ENCODE measurements at places on chromosomes 11 and 22. TPM values are rescaled to one million over a fixed set of nuclear protein-coding genes. Genes with fewer than 3 reads are reported as not detected.

DNA sequence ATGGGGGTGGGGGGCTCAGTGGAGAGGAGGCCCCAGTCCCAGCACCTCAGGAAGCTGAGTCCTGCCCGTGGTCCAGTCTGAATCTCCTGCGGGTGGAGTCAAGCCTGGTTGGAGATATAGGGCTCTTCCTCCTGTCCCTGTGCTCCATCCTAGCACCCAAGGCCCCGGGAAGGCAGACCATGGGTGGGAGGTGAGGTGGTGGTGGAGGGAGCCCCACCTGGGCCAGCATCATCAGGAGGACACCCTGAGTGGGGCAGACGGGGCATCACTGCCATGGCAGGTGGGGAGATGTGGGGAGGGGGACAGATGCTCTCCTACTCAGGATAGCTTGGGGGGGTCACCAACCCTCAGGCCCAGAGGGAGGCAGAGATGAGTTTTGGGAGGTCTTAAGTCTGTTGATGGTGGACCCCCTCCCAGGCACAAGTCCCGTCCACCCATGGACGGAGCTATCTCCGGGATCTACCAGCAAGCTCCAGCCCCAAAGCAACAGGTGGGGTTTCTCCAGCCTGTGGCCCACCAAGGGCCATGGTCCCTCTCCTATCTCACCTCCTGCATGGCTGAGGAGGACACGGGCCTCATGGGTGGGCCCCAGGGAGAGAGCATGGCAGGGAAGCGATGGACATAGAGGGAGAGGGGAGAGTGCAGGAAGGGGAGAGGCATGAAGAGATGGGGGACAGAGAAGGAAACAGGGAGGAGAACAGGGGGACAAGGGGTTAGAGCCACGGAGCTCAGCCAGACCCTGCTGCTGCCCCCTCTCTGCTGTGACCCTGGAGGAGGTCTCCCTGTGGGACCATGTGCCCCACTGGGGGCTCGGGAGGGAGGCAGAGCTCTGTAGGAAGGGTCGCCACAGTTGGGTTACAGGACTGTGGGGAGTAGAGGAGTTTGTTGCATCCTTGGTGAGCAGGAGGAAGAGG is 1.3 kb downstream of the MRGPRE start:
- H3K36me3 ChIP-seq = no peaks in the 10 kb centered on the region
- H3K4me3 ChIP-seq = no peak overlapping the region

GRCh38 chr22:40648386-40648785 is 11.9 kb upstream of the MRTFA start:
- H3K4me3 ChIP-seq = no peak overlapping the region
- H3K27me3 ChIP-seq = no peaks in the 10 kb centered on the region
- H3K36me3 ChIP-seq = no peaks in the 10 kb centered on the region
- H3K4me1 ChIP-seq = peaks cover 5% of the 10 kb centered on the region

GRCh38 chr11:7245341-7245740 is 6.4 kb upstream of the SYT9 start:
- H3K27me3 ChIP-seq = no peaks in the 10 kb centered on the region
- H3K4me3 ChIP-seq = no peak overlapping the region
- no peak overlapping the region for H3K27ac ChIP-seq
- no peak for DNase-seq
- H3K4me1 ChIP-seq = no peaks in the 10 kb centered on the region

GRCh38 chr11:116412118-116412889 is 360.5 kb downstream of the BUD13 start:
- no peaks in the 10 kb centered on the region for H3K4me1 ChIP-seq
- no peak overlapping the region for H3K4me3 ChIP-seq
- H3K27ac ChIP-seq = no peak overlapping the region
- H3K27me3 ChIP-seq = no peaks in the 10 kb centered on the region
- DNase-seq = no peak
- H3K36me3 ChIP-seq = no peaks in the 10 kb centered on the region

- no peak for DNase-seq
- no peak overlapping the region for H3K4me3 ChIP-seq
- no peaks in the 10 kb centered on the region for H3K4me1 ChIP-seq
- H3K36me3 ChIP-seq = peaks cover 7% of the 10 kb centered on the region
- H3K27ac ChIP-seq = no peak overlapping the region
Observed at GRCh38 chr22:49862496-49862776, 8.8 kb downstream of the ZBED4 start.

DNA sequence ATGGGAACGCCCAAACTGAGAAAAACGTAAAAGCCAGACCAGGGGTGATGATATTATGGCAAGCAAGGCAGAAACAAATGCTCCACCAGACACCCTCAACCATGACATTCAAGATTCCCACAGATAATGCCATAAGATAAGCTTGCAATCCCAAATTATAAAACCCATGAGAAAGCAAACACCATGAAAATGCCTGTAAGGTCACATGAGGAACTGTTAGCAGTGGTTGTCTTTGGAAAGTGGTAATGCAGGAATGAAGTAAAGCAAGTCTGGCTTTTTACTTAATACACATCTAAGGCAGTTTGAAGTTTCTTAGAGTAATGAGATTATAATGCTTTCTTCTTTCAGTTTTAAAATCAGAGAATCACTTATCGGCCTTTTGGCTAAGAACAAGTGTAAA is 111.0 kb downstream of the MN1 start:
- DNase-seq = no peak
- peaks cover 7% of the 10 kb centered on the region for H3K4me1 ChIP-seq
- H3K27ac ChIP-seq = no peak overlapping the region
- no peaks in the 10 kb centered on the region for H3K27me3 ChIP-seq
- no peak overlapping the region for H3K4me3 ChIP-seq

DNA sequence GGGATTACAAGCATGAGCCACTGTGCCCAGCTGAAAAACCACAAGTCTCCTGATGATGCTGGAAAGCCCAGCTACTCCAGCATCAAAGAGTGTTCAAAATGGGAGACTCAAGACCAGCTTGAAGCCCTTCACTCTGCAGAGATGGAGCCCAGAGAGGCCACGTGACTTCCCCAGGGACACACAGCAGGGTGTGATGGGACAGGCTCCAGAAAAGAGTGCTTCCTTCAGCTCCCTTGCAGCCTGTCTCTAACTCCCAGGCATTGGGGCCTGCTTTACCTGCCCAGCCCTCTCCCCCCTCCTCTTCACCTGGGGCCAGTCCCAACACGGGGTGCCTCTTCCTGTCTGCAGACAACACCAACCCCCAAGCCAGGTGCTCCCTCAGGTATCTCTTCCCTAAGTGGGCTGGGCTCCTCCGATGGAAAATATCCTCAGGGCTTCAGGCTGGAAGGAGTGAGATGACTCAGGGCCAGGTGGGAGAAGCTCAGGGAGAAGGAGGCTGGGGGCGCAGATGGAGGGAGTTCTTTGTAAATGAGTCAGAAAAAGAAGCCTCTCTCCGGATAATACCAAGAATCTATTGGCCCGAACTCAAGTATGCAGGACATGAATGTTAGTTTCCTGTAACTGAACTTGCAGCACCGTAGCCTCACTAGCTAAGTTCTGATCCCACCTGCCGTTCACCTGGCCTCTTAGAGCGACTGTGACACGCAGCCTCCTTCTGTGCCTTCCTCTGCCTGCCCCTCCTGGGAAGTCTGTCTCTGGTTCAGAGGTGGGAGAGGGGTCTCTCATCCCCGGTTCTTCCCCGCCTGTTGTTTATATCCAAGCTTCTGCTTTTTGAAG is 326.6 kb downstream of the MN1 start:
- DNase-seq = no peak
- no peak overlapping the region for H3K27ac ChIP-seq
- H3K4me3 ChIP-seq = no peak overlapping the region
- no peaks in the 10 kb centered on the region for H3K36me3 ChIP-seq

DNA sequence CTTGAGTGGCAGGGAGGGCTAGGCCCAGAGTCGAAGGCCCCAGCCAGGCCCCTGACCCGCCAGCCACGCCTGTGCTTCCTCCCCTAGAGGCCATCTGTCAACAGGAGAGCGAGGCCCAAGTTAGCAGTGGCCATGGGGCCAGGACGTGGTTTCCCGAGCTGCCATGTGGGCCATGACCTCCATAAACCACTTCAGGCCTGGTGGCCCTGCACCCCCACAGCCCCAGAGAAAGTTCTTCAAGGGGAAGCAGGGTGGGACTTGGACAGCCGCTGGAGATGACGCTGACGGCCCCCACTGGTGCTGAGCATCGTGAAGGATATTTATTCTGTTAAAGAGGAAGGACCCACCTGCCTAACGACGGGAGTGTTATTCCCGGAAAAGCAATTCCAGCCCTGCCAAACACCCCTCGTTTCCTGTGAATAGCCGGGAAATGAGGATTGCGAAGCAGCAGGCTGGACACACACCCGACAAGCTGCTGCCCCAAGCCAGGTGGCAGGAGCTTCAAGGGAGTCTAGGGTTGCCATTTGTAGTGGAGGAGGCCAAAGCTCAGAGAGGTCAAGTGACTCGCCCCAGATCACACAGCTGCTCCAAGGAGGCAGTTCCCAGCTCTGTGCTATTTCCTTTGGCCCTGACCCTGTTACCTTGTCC is 12.8 kb downstream of the PRR5 start:
- no peaks in the 10 kb centered on the region for H3K36me3 ChIP-seq
- DNase-seq = no peak
- H3K27me3 ChIP-seq = no peaks in the 10 kb centered on the region
- no peak overlapping the region for H3K27ac ChIP-seq
- no peak overlapping the region for H3K4me3 ChIP-seq

DNA sequence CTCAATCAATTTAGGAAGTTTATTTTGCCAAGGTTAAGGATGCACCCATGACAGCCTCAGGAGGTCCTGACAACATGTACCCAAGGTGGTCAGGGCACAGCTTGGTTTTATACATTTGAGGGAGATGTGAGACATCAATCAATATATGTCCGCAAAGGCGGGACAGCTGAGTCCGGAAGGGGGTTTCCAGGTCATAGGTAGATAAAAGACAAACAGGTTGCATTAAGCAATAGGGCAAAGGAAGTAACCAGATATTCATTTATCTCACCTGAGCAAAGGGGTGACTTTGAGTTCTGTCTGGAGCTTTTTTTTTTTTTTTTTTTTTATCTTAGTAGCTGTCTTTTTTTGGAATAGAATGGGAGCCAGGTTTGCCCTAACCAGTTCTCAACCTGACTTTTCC is 2.0 kb upstream of the TRIM34 start:
- peaks cover 24% of the 10 kb centered on the region for H3K4me1 ChIP-seq
- H3K27me3 ChIP-seq = no peaks in the 10 kb centered on the region
- H3K27ac ChIP-seq = no peak overlapping the region
- no peak overlapping the region for H3K4me3 ChIP-seq
- H3K36me3 ChIP-seq = no peaks in the 10 kb centered on the region
- no peak for DNase-seq

DNA sequence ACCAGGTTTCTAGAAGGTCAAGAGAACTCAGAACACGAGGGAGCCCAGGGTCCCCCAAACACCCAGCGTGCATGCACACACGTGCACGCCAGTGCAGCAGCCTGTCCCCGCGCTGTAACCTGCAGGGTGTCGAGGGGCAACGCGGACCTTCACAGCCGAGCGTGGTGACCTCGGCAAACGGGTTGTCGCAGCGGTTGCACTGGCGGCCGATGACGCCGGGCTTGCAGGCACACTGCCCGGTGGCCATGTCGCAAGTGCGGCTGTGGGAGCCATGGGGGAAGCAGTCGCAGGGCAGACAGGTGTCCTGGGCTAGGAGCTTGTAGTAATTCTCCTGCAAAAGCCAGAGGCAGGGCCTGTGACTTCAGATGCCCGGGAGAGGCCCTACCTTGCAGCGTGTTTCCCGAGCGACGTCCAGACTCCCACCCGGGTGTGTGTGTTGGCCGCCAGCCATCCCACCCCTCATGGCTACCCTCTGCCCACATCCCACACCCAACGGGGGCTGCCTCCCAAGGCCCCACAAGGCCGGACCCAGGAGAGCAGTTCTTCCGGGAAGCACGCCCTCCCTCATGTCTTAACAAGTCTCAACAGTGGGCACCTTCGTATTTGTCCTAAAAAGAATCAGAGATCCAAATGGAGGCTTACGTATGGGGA is 56.1 kb downstream of the TRMU start:
- no peaks in the 10 kb centered on the region for H3K36me3 ChIP-seq
- no peak overlapping the region for H3K4me3 ChIP-seq
- H3K4me1 ChIP-seq = no peaks in the 10 kb centered on the region
- no peaks in the 10 kb centered on the region for H3K27me3 ChIP-seq
- no peak overlapping the region for H3K27ac ChIP-seq

- H3K4me3 ChIP-seq = no peak overlapping the region
- no peak overlapping the region for H3K27ac ChIP-seq
- no peaks in the 10 kb centered on the region for H3K36me3 ChIP-seq
- no peaks in the 10 kb centered on the region for H3K27me3 ChIP-seq
- no peak for DNase-seq
Observed at GRCh38 chr11:110716361-110716760, 4.1 kb upstream of the ARHGAP20 start.

DNA sequence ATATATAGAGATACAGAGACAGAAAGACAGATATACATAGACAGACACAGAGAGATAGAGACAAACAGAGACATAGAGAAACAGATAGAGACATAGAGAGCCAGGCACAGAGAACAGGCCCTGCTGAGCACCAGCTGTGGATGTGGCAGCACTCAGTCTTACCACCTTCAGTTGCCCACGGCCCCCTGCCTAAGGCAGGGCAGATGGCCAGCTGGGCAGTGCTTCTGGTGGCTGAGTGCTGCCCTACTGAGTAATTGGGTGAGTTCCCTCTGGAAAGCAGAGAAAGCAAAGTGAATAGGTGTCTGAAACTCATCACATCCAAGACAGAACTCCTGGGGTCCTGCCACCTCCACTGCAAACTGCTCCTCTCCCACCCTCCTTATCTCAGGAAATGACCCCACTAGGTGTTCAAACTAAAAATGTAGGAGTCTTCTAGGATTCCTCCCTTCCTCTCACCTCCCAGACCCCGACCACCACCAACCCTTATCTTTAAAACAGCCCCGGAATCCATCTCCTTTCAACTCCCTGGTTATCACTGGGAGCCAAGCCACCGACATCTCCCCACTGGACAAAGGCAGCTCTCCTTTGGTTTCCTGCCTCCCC is 27.2 kb downstream of the SYN3 start:
- no peak overlapping the region for H3K4me3 ChIP-seq
- no peak overlapping the region for H3K27ac ChIP-seq
- H3K27me3 ChIP-seq = no peaks in the 10 kb centered on the region
- H3K36me3 ChIP-seq = no peaks in the 10 kb centered on the region

DNA sequence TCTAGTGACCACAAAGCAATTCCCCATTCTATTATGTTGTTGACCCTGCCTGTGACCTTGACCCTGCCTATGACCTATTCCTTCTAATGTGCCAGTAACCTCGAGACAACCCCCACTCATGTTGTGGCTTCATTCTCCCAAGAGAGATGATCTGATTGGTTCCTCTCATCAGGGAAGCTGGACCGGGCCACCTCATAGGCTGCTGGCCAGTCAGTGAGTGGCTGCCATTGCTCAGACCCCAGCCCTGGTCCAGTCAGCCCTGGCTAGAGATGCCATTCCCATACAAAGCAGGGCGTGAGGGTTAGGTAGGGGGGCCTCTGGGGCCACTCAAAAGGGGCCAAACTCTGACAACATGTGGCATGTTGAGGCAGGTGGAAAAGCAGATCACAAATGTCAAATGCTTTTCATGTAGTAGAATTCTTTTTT is 11.9 kb downstream of the SLC29A2 start:
- H3K4me1 ChIP-seq = no peaks in the 10 kb centered on the region
- H3K36me3 ChIP-seq = no peaks in the 10 kb centered on the region
- H3K4me3 ChIP-seq = no peak overlapping the region
- no peak overlapping the region for H3K27ac ChIP-seq
- DNase-seq = no peak

- no peaks in the 10 kb centered on the region for H3K36me3 ChIP-seq
- no peaks in the 10 kb centered on the region for H3K4me1 ChIP-seq
- H3K27me3 ChIP-seq = no peaks in the 10 kb centered on the region
Observed at GRCh38 chr22:35938226-35938625, 90.4 kb downstream of the RBFOX2 start.

The JHY gene
- 1.3 TPM for total RNA-seq

The IGSF22 gene
- total RNA-seq = not detected

The PTPRJ gene
- total RNA-seq = 5.9 TPM

The C22orf42 gene
- total RNA-seq = not detected

The MRGPRE gene
- not detected for total RNA-seq

The EIF1AD gene
- total RNA-seq = 15.6 TPM

The ZNF280A gene
- total RNA-seq = not detected

The CARNS1 gene
- 6.0 TPM for total RNA-seq

The HTR3A gene
- total RNA-seq = not detected

The FBXO3 gene
- 11.8 TPM for total RNA-seq

The SYT7 gene
- total RNA-seq = 1.8 TPM

The FREY1 gene
- not detected for total RNA-seq

Data from ascending aorta (tissue), 2 donors.